ENCODE measurements at places on chromosomes 3 and 15.
A peak's percentile ranks its signal among the peaks of the same experiment; 100 is the strongest.

GRCh38 chr3:3499987-3500386, 299.2 kb upstream of the LRRN1 start:
- DNase-seq, result no peak

DNA sequence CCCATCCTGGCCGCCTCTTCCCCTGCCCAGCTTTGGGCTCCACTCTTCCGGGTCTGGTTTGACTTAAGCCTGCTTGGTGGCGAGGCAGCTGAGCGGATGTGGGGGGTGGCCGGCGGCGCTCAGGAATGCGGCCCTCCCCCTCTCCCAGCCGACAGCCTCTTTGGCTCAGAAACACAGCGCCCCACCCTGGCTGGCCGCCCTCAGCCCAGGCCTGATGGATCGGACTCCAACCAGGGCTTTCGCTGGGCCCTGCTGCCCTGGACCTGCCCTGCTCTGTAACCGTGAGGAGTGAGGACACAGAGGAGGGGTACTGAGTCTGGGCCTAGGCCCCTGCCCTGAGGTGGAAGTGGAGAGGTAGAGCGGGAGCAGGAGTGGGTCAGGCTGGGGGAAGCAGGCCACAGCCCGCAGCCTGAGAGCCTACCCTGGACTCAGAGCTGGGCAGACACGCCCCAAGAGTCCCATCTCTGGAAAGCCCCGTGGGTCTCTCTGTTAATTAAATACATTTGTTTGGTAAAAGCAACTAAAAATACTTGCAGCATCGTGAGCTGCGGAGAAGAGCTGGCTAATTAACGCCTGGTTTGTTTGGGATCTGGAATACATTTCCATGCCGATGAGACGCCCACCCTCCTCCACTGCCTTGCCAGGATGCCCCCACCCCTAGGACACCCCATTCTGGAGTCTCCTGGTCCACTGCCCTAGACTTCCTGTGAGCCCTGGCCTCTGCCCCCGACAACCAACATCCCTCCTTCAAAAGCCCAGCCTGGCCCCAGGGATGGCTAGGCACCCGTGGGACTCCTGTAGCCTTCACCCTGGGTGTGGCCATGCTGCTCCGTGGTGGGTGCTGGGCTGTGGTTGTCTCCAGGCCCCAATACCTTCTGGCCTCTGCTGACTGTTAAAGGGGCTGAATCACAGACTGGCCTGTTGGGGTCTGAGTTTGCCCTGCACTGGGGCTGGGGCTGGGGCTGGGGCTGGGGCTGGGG, 19.6 kb downstream of the PLXNA1 start:
- DNase-seq, result no peak

GRCh38 chr3:160475884-160476283, 26.3 kb upstream of the TRIM59 start:
- DNase-seq, result no peak

GRCh38 chr3:67383379-67383778, 271.0 kb downstream of the SUCLG2 start:
- no peak for DNase-seq

DNA sequence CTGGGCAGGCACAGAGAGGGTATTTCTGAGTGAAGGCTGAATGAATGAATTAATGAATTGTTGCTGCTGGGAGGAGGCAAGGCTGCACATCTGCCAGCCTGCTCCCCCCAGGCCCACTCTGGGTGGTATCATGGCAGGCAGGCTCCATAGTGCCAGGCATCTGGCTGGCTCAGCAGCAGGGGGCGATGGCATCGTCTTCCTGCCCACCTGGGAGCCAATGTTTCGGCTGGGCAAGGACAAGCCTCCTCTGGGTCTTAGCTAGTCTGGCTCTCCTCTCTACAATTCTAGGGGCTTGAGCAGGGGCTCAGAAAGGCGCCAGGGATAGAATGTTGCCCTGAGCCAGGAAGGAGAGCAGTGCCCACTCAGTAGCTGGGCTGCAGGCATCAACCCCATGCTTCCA, 1.7 kb upstream of the TLR9 start:
- DNase-seq, result no peak

- DNase-seq, result no peak
Observed at GRCh38 chr3:143220741-143221140, 101.2 kb downstream of the CHST2 start.

DNA sequence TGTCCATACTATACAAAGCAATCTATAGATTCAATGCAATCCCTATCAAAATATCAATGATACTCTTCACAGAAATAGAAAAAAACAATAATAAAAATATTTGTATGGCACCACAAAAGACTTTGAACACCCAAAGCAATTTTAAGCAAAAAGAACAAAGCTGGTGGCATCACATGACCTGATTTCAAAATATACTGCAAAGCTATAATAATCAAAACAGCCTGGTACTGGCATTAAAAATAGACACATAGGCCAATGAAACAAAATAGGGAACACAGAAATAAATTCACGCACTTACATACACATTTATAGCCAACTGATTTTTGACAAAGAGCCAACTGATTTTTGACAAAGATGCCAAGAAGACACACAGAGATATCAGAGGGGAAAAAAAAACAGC, 9.2 kb upstream of the ENTPD3 start:
- DNase-seq, result no peak

DNA sequence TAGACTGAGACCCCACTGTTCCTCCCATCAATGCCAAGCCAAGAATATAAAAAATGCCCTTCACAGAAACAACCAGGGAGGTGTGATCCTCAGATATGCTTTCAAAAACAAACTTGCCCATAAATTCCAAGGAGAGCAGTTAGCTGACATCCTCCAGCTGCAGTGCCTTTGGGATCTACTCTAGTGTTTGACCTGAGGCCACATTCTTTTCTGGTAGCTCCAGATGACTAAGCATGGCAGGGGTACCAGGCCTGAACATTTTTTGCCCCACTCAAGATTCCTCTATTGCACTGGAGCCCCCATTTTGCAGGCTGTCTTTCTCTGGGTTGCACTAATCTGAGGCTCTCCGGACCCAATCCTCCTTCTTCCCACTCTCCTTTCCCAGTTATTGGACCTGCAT, 27.9 kb upstream of the ACP3 start:
- no peak for DNase-seq

DNA sequence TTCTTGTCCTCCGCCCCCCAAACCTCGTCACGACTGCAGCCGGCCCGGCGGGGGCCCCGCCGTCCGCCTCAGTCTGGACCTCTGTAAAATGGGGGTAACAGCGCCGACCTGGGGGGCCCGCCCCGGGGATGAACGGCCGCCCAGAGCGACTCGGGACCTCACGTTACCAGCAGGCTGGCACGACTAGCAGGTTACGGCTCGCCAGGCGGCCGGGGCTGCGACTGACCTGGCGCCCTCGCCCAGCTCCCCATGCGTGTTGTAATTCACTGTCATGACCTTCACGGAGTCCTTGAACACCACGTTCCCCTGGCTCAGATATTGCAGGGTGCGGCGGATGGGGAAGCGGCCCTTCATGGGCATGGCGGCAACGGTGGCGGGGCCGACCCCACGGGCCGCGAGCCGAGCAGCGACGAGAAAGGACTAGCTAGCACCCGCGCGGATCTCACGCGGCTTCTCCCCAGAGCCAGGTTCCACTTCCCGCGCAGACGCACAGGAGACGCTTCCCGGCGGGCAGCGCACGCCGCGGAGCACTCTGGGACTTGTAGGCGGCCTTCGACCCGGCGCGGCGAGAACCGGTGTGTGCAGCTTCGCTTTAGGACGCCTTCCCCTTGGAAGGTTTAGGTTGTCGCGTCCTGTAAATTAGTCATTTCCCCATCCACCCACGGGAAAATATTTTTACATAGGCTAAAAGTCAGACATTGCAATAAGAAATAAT, at the start of gene MRPS25:
TSS of gene MRPS25 (minus strand) at position 481 of the 715 bp plus-strand sequence. CDS start at position 360, 121 bp downstream.
- DNase-seq, result peak; percentile 82

GRCh38 chr3:112531358-112531781, 30.4 kb downstream of the ATG3 start:
- no peak for DNase-seq

GRCh38 chr15:63891768-63892133, 58.0 kb upstream of the HERC1 start:
- no peak for DNase-seq

- no peak for DNase-seq
Observed at GRCh38 chr3:152971880-152972279, 136.9 kb downstream of the P2RY1 start.

GRCh38 chr3:123445702-123446101, 3.2 kb downstream of the ADCY5 start:
- DNase-seq, result no peak

- DNase-seq, result no peak
Observed at GRCh38 chr15:88900309-88900981, 5.1 kb upstream of the HAPLN3 start.

DNA sequence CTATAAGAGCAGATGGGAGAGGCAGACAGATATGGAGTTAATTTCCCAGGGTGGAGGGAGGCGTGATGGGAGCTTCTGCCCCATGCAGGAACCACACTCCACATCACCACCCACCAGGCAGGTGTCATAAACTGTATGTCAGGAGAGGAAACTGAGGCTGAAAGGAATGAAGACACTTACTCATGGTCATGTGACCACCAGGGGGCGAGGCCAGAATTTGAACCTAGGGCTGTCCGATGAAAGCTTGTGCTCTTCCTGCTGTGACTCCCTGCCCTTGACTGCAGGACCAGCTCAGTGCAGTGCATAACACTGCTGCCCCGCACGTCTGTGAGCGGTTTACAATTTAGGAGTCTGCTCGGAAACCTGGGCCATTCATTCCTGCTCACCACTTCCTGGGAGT, 28.8 kb downstream of the NUP210 start:
- DNase-seq, result no peak

DNA sequence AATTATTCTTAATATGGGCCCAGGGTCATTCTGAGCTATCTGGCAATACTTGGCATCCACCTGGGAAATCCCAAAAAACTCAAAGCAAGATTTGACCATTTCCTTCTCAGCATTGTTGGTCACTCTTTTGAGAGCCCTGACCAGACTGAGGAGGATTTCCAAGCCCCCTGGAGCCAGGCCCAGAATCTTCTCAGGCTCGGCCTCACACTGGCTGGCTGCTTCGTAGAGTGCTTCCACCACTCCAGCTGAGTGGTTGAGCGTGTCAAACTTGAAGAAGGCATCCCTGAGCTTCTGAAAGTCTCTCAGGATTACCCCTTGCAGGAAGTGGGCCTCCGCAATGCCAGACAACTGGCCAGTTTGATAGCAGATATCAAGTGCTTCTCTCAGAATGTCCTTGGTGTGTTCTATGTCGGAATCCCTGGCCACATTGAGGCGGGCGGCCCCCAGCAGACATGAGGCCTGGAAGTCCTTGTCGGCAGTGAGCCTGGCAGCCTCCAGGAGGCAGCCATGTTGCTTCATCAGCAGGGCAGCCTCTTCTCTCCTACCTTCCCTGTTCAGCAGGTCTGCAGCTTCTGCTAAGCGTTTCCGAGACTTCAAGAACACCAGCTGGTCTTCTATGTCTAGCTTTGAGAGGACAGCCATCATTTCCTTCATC, 68.9 kb upstream of the DCLK3 start:
- no peak for DNase-seq

DNA sequence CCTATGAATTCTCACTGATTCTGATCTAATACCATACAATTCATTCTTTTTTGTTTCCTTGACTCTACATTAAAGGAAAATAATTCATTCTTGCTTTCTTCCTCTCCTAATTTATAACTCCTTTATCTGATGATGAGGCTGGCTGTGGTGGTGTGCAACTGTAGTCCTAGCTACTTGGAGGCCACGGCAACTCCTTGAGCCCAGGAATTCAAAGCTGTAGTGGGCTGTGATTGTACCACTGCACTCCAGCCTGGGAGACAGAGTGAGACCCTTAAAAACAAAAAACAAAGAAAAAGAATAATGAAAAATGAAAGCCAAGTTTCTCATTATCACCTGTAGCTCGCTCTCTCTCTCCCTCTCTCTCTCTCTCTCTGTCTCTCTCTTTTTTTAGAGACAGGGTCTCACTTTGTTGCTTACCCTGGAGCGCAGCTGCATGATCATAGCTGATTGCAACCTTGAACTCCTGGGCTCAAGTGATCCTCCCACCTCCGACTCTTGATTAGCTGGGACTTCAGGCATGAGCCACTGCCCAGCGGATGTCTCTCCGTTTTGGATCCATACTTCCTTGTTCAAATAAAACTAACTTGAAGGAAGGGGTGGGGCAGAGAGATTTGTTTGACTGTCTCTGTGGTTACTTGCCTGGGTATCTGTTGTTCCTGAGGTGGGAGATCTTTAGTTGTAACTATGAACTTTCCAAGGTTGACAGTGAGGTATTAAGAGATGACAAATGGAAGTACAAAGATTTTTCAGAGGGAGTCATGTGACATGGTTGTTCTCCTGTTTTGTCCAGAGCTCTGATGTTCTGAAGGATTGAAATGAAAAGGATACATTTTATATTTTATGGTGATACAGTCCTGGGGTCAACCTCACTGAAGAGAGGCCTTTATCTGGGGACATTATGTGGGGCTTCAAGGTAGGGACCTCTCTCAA, 46.9 kb downstream of the STARD9 start:
- no peak for DNase-seq

DNA sequence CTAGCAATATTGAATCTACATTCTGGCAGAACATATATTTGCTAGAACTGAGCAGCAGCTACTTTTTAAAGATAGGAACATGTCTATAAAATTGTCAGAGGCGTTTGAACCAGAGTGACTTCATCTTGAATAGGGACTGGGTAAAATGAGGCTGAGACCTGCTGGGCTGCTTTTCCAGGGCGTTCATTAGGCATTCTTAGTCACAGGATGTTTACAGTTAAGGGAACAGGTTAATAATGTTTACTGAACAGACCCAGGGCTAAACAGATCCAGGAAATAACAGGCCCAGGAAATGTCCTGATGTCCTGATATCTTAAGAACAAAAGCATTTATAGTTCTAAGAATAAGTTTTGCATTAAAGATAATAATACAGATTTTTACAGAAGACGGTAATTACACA, 34.5 kb upstream of the B3GALNT1 start:
- DNase-seq, result no peak

- DNase-seq, result no peak
Observed at GRCh38 chr15:55907797-55908196, 85.6 kb downstream of the NEDD4 start.

DNA sequence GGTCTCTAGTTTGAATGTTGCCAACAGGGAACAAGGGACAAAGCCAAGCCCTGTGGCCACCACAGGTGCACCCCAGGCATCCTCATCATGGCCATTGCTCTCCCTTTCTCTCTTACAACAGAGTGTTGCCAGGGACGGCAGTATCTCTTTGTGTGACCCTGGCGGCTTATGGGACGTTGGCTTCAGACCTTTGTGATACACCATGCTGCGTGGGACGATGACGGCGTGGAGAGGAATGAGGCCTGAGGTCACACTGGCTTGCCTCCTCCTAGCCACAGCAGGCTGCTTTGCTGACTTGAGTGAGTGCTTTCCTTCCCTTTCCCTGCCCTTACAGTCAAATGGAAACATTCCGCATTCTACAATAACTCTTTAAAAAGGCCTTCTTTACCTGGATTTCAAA, 38.2 kb downstream of the BOC start:
- no peak for DNase-seq

DNA sequence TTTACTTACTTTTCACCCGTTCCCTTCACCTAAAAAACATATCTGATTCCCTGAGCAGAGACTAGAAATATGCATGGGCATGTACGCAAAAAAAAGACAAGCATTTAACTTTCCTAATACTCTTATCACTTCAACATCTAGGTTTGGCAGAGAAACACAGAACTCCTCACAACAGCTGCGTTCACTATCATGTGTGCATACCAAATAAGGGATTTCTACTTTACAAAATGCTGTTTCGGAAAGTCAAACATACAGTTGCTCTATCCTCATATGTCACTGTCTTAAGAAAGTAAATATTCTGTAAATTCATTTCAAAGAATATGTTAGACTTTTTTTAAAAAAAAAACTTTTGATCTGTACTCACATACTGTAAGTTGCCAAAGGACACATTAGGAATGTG, 65.1 kb upstream of the CBLB start:
- DNase-seq, result no peak

GRCh38 chr3:123760817-123761216, 123.3 kb downstream of the MYLK start:
- no peak for DNase-seq

GRCh38 chr3:197038679-197039462, 9.3 kb upstream of the MELTF start:
- DNase-seq, result no peak

Data from activated CD8-positive, alpha-beta memory T cell treated with anti-CD3 and anti-CD28 coated beads for 48 hours (primary cell).